ENCODE measurements at places on chromosomes 2 and 18.

GRCh38 chr18:34411952-34412351 lies 187.2 kb upstream of the NOL4 start:
- DNase-seq = no peak

DNA sequence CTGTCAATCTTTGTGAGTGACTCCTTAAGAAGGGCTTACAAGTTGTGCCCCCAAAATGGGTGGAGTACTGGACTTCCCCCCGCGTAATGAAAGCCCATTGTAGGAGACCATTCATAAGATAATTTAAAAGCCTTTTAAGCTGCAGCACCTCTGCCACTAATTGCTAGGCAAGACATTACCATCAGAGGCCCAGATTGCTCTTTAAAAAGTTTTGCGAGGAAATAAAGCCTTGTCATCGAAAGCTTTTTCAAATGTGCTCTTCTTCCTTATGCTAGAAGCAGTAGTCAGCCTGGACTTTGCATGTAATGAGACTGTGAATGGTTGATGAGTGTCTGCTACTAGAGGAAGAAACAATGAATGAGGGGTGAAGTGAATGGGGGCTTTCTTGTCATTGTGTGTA lies 345.3 kb upstream of the CDH2 start:
- no peak for DNase-seq

GRCh38 chr2:224217962-224218347 lies 178.9 kb upstream of the SERPINE2 start:
- DNase-seq = no peak

DNA sequence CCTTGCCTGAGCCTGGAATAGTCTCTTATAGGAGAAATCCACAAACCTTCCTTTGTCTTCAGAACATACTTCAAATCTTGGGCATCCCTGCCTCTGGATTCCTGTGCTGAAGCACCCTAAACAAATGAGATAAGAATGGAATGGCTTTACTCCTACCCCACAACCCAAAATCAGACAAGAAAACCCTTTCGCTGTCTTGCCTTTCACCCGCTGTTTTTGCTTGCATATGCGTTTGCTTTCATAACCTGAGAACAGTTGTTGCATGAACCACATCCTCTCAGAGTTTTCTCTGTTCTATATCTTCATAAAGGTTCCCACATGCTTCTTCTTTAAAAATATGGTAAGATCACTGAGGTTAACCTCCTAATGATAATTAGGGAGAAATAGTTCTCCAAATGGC lies 132.1 kb upstream of the MAP3K20 start:
- DNase-seq = no peak

DNA sequence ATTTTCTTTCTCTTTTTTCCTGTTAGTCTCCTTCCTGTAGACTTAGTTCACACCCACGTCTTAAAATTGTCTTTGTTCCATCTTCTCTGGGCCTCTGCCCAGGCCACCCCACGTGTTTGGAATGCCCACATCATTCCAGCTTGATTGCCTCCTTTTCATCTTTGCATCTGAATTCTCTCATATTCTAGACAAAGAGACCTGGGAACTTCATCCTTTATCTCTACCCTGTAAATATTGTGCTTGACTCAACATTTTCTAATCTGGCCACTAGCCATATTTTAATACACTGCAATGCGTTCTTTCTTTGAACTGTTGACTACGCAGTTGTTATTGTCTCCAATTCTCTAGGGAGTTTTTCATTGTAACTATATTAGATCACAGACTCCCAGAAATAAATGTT lies 187.5 kb upstream of the NRXN1 start:
- no peak for DNase-seq

DNA sequence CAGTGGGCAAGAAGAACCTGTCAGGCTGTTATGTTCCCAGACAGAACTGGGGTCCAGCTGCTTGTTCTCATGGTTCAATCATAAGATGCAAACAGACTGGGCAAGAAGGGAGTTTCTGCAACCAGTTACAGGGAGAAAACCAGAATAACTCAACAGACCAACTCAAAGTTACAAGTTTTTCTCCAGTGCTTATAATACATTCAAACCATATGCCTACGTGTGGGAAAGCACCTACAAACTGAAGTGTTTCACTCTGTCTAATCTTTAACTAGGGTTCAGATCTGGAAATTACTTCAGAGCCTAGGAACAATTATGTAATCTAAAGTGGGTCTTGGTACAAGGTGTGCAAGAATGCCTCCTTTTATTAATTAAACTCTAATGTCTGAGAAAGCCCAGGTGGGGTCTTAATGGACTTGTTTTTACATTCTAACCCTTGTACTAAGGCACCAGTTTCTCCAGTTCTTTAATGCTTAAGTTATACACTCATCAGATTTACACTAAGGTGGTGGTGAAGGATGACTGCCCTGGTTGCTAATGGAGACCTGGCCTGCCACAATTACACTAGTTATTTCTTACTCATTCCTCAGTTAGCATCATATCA lies 951.9 kb downstream of the TSN start:
- no peak for DNase-seq

- no peak for DNase-seq
Observed at GRCh38 chr2:144708626-144709025, 188.7 kb upstream of the ZEB2 start.

- peak; percentile 37 for DNase-seq
Observed at GRCh38 chr2:218781691-218782527, at the start of gene CYP27A1. TSS of gene CYP27A1 (plus strand) at chr2:218782147. CDS start at chr2:218782183, 36 bp downstream.

GRCh38 chr2:62474176-62474575 lies 31.8 kb downstream of the TMEM17 start:
- no peak for DNase-seq

DNA sequence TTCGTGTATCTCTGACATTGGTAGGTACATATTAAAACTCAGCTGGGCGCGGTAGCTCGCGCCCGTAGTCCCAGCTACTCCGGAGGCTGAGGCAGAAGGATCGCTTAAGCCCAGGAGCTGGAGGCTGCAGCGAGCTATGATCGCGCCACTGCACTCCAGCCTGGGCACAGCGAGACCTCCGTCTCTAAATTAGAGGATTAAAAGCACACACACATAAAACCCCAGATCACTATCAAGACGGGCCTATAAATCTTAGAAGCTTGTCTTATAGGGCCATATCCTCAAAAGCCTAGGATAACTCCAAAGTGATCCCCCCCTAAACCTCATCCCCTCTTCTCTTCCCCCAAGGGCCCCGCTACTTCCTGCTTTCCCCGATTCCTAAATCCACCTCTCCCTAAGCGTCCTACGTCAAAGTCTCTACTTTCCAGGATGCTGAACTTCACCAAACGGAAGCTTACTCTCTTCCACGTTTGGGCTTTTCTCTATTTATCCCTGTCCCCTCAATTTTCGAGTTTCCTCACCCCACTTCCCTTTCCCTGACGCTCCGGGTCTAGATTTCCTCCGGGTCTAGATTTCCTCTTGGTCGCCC lies 707 bp downstream of the KRCC1 start:
- peak; percentile 56 for DNase-seq

- DNase-seq = no peak
Observed at GRCh38 chr2:62320657-62321357, 124.9 kb downstream of the B3GNT2 start.

GRCh38 chr2:182066400-182067087 lies 80.9 kb downstream of the PPP1R1C start:
- DNase-seq = peak; percentile 8

- no peak for DNase-seq
Observed at GRCh38 chr2:130307850-130308249, 34.8 kb upstream of the IMP4 start.
